Lower leg skin (tissue), 4 donors: ENCODE measurements at places on chromosomes 7 and 10. TPM values are rescaled to one million over a fixed set of nuclear protein-coding genes. Genes with fewer than 3 reads are reported as not detected.

- DNase-seq = no peak
These were observed 342.3 kb upstream of the BMPER start for GRCh38 chr7:33562996-33563395.

GRCh38 chr10:27743877-27744801 lies 1.5 kb downstream of the MKX start:
- peak; percentile 86 for DNase-seq

- DNase-seq = no peak
These were observed 201.8 kb downstream of the CELF2 start for GRCh38 chr10:11219431-11219830.

- DNase-seq = peak; percentile 95
These were observed 53.6 kb downstream of the PYROXD2 start for GRCh38 chr10:98361131-98362025.

DNA sequence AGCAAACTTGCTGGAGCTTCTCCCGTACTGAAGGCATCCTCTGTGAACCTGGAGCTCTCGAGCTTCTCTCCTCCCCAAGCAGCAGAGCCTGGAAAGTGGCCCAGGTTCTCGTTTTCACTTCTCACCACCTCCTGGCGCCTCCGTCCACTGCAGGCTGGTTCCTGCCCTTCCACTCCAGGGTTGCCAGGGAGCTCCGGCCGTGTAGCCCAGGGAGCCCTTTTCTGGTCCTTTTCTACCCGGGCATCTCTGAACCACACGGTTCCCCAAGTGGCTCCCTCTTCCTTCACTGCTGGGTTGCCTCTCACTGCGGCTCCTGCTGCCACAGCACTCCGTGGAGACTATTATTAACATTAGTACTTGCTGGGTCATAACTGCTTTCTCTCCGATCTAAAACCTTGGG lies 208.6 kb upstream of the PPP2R2D start:
- no peak for DNase-seq

DNA sequence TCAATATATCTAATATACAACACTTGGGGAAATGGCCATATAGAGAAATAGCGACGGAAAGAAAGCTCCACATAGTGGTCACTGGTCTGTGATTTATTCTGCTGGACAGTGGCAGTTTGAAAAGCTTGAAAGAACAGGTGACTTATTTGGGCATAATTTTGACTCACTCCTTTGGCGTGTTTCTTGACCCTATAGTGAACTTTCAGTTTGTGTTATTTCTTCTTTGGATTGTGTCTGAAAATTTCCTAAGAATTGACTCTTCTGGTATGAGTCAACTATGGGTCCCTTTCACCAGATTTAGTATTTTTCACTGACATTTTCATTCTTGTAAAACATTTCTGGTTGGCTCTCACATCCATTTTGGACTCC lies 25.8 kb upstream of the IMMP2L start:
- no peak for DNase-seq

DNA sequence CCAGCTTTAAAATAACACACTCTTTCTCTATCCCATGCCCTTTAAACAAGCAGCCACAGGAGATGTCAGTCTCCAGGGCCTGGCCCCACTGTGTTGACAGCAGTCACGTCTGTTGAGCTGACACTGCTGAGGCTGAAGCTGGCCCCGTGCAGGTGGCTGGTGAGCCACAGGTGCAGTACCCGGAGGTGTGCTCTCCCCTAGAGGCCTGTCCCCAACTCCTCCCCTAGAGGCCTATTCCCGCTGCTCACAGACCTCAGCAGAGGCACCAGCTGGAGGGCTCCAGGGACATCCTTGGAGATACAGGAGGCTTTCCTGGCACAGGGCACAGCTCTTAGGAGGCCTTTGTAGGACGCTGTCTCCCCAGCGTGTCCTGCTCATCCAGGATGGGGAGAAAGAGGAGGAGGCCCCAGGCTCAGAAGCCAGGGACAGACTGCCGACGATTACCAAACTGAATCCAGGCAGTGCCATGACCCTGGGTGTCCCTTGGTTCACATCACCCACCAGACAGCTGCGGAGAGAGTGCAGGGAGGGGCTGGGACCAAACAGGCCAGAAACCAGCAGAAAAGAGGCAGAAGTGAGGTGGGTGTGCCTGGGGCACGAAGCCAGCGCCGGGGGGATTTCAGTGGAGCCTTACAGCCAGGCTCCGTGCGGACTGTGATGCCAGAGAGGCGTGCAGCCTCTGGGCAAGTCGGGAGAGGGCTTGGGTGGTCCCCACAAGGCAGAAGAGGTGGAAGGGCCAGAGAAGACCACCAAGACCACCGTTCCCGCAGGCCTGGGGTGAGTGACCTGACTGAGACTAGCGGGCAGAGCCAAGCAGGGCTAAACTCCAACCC lies 18.5 kb upstream of the TTYH3 start:
- no peak for DNase-seq

DNA sequence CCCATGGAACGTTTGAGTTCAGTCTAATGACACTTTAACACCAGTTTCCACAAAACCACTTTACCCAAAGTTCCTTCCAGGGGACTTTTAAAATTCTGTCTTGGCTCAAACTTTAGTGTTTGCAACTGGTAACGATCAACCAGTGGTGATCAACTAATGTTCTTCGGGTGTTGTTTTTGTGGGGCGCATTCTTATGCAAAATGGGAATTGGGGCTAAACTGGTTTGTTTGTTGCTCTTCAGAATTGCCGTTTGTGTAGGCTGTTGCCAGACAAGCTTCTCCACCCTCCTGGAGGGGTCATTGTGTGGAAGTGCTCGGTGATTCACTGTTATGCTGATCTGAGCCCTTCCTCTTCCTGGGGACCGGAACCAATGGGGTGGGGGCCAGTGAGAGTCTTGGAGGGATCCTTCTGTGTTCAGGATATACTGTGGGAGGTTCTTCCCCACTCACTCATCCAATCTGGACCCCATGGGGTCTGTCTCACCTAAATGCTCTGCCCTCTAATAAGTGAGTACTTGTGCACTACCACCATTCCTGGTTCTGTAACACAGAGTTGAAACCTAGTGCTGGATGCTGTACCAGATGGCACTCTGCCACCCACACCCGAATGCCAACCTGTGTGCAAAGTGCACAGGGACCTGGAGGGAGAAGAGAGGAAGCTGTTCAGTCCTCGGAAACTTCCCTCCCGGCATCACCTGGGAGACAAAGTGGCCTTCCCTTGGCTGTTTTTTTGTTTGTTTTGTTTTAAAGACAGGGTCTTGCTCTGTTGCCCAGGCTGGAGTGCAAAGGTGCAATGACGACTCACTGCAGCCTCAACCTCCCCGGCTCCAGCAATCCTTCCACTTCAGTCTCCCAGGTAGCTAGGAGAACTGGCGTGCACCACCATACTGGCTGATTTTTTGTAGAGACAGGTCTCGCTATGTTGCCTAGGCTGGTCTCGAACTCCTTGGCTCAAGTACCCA lies 2.1 kb downstream of the NFE2L3 start:
- peak; percentile 36 for DNase-seq

Gene SYNPO2L
- total RNA-seq = not detected

DNA sequence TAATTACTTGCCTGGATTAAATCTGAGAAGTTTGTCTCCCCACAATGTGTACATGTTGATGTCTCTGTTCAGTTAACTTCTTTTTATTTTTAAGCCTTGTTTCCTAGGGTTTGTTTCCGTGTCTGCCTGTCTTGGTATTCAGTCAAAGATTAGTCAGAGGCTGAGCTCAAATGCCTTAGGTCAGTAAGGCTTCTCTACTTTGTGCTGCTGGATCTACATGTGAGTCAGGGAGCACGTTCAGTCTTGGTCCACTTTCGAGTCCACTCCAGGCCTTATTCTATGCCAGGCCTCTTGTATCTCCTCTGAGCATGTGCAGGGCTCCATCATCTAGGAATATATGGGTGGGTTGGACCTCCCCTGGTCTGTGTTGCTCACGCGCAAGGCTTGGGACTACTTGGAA lies 93.3 kb upstream of the FZD8 start:
- DNase-seq = no peak

DNA sequence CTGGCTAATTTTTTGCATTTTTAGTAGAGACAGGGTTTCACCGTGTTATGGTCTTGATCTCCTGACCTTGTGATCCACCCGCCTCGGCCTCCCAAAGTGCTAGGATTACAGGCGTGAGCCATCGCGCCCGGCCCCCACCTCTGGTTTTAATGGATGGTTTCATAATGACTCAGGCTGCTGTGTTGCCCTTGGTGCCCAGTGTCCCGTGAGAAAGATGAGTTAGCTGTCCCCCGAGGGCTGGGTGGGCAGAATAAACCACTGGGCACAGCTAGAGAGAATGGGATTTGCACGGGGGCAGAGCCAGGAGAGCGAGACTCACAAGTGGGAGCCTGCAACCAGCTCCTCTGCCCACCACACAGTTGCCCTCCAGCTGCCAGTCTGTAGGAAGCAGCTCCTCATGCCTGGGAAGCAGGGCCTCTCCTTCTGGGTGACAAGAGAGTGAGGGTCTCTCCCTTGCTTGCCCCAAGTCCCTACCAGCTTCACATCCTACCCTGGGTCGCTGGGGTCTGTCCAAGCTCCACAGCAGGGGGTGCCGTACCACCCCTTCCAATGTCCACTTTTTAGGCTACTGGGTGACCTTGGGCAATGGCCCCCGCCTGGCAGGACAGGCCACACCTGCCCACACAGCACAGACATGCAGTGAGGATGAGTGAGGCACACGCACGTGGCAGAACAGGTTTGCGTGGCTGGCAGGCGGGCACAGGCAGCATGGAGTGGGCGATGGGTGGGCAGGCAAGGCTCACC lies 16.1 kb upstream of the NDST2 start:
- no peak for DNase-seq

Gene MSS51
- 2.2 TPM for total RNA-seq

DNA sequence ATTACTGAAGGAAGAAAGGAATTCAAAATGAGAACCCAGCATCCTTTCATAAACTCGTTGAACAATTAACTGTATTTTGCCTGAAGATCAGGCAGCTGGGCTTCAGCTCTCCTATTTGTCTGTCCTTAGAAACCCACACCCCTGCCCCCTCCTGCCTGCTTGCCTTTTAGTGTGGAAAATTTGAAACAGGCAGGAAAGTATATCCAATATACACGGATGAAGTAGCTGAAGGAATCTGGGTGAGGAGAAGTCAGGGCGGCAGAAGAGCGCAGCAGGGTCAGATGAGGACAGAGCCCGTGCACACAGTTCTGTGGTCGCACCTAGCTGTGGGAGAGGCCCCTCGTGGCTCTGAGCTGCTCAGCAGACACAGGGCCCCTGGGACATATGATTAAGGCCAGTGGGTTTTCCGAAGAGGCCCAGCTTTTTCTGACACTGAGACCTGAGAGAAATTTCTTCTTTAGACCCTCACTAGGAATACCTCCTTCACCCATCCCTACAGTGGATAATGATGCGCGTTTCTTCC lies 87.9 kb downstream of the ACTR3B start:
- no peak for DNase-seq

- DNase-seq = no peak
These were observed 22.2 kb upstream of the CAMK2B start for GRCh38 chr7:44347546-44348114.

DNA sequence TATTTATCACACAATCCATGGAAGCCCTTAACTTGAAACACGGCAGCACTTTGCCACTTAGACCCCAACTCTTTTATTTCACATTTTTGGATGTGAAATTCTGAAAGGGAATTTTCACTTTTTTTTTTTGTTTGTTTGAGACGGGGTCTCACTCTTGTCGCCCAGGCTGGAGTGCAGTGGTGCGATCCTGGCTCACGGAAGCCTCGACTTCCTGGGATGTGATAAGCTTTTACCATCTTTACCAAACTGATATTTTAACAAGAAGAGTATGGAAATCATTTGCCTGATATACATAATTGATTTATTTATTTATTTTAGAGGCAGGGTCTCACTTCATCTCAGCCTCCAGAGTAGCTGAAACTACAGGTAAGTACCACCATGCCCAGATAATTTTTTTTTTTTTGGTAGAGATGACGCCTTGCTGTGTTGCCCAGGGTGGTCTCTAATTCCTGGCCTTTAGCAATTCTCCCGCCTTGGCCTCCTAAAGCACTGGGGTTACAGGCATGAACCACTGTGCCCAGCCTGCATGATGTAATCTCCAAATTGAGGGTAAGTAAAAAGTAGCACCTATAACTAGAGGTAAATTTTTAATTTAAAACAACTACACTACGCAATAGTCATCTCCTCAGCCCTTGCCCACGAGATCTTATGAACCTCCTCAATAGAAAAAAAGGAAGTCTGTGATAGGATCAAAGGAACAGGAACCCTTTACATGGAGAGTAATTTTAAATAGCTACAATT lies 180.7 kb upstream of the KLF14 start:
- DNase-seq = no peak

- no peak for DNase-seq
These were observed 18.1 kb downstream of the MAPK8 start for GRCh38 chr10:48324580-48324979.

- DNase-seq = no peak
These were observed 311.3 kb upstream of the AOAH start for GRCh38 chr7:37035631-37036030.
